H4 (cell line): ENCODE measurements at places on chromosomes 2 and 18. TPM values are rescaled to one million over a fixed set of nuclear protein-coding genes. Genes with fewer than 3 reads are reported as not detected.

GRCh38 chr18:25283781-25284180, 68.2 kb downstream of the ZNF521 start:
- no peak for DNase-seq

GRCh38 chr2:163493359-163494298, 242.2 kb downstream of the FIGN start:
- no peak for DNase-seq

DNA sequence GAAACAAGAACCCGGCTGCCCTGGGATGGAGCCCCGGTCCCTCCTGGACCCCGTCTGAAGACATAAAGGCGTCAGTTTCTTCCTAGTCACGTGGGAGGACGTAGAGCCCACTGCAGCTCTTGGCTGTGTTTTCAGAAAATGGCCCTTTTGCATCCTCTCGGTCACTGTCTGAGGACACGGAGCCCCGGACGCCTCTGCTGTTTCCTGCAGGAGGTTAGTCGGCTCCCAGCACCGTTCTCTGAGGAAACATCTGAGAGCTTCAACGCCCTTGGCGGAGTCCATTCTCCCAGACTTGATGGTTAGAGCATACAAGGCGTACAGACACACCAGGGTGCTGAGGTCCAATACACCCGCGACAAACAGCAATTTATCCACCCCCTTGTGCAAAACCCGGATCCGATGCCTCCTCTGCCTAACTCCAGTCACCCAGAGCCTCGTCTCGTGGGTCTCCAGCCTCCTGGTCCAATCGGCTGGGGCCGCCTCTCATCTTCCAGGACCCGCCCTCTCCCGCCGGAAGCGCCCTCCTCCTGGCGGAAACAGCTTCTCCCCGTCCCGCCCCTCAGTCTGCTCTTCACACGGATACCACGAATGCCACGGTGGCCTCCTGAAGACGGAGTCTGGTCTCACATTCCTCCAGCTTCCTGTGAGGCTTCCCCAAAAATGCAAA, 119.4 kb downstream of the TMEM18 start:
- no peak for DNase-seq

- DNase-seq, result no peak
Observed at GRCh38 chr2:234344012-234344411, 152.9 kb downstream of the ARL4C start.

GRCh38 chr2:151374436-151374835, 17.0 kb downstream of the TNFAIP6 start:
- no peak for DNase-seq

GRCh38 chr2:9189901-9190300, 16.7 kb upstream of the ASAP2 start:
- no peak for DNase-seq

DNA sequence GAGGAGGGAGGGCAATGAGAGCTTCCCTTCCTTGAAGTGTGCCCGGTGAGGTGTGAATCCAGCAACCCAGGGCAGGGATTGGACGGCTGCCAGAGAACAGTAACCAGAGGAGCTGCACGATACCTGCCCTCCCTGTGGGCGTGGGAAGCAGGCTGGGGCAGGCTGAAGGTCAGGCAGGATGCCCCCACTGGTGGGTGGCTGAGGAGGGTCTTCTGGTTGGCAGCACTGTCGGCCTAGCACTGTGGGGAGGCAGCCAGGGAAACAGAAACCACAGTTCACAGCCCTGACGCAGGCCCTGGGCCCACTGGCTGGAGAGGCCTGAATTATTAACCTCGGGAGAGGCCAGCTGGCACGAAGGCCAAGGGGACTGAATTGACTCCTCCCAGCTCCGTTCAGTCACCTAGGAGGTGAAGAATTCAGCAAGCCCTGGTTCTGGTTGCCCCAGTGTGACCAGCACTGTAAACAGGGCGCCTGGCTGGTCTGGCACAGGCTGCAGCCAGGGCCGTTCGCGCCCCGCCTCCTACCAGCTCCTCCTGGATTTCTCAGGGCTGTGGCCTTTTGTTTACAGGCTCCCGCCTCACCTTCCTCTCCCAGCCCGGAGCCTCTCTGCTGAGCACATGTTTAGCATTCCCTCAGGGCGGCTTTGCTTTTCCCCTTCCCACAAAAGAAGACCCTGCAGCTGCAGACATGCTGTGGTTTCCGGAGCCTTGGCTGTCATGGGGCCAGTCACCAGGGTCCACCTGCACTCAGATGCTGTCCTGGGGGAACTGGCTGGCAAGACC, 97.8 kb downstream of the B3GNT2 start:
- DNase-seq, result peak; percentile 67

- peak; percentile 66 for DNase-seq
Observed at GRCh38 chr18:45384137-45384961, 230.9 kb upstream of the SLC14A2 start.

GRCh38 chr18:60905699-60906098, 427.5 kb upstream of the CDH20 start:
- no peak for DNase-seq

Gene ERMN
- 0.04 TPM in 1 of 2 replicates, not detected in the other for total RNA-seq

Gene SLC35G4
- total RNA-seq, result not detected in 2 replicates

Gene MOCOS
- 18.7 and 19.0 TPM in 2 replicates for total RNA-seq

Gene NDC80
- 34.6 and 43.0 TPM in 2 replicates for total RNA-seq

Gene GPR17
- total RNA-seq, result not detected in 2 replicates
